Stimulated activated CD4-positive, alpha-beta T cell treated with anti-CD3 and anti-CD28 coated beads, TNF-alpha, amount 100 ng/mL, for 24 hours (primary cell): ENCODE measurements at places on chromosomes 11 and 22.

DNA sequence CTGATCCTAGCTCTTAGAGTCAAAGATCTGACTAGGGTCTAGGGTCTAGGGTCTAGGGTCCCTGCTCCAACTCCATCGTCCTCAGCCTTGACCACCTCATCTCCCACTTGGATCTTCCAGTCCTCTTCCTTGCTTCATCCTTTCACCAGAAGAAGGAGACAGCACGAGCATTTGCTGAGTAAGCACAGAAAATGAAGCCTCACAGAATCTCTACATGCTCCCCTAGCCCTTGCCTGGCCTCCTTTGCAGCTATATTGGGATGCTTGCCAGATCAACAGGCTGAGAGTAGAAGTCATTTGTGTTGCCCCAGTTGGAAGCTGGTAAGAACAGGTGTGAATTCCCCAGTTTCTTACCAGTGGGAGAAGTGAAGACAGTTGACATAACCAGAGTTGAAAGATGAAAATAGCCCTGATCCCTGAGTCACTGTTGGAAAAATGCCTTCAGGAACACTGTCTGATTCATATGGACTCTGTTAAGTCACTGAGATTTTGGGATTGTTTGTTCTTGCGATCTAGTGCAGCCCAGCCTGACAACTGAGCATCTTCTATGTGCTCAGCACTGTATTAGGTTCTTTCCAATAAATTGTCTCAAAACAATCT is 552.5 kb downstream of the INSC start:
- no peak for DNase-seq

GRCh38 chr11:69263736-69264052 is 30.3 kb upstream of the MYEOV start:
- no peak for DNase-seq

DNA sequence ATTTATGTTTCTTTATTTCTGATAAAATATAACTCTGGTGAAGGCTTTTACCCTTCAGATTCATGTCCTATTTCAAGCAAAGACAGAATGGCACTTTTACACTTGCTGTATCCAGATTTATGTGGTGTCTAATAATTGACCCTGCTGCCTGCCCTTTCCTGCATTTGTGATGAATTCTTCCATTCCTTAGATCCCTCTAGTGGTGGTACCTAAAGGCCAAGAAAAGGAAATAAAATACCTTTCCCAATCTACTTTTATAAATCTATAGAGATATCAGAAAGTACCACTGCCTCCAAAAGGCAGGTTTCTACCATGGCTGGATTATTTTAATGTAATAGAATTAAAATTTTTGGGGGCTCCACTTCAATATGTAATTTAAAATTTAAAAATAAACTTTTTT is 34.2 kb downstream of the CCDC81 start:
- DNase-seq: no peak

DNA sequence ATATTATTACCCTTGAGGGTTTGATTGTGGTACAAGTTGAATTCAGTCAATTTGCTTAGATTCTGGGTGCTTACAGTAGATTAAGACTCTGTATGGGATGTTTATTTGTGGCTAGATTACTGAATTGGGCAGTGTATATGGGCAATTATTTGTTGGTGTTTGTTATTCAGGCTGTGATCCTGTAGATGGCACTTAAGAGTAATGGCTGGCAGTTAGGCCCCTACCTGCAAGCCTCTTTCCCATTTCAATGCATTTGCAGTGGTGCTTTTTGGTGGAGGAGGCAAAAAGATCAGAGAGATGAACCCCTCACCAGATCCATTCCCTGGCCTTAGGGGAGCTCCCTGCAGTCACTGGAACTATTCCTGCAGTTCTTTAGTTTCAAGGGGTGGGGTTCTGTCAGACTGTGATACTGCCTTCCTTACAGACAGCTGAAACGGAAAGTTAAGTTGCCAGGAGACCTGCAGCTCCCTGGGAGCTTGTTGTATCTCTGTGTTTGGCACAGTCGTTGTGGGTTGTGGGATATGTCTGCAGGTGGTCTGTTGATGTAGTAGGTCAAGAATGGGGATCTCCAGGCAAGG is 199.5 kb downstream of the AASDHPPT start:
- DNase-seq: no peak

- no peak for DNase-seq
Measured at GRCh38 chr11:125685228-125685627, 4.6 kb upstream of the ACRV1 start.

DNA sequence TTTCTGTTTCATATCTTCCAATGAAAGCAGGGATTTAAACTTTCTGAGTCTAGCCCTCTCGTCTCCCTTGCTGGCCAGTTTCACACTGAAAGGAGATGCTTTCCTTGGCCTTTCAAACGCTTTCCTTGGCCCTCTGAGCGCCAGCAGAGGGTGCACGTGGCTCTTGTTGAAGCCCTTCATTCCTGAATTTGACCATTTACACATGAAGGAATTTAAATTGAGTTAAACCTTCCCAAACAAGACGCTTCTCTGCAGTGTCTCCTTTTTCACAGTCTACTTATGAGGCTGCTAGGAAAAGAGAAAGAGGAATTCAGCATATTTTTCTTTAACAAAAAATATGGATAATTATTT is 21.6 kb downstream of the NNMT start:
- no peak for DNase-seq

GRCh38 chr11:1867381-1867780 is 14.5 kb downstream of the LSP1 start:
- no peak for DNase-seq

DNA sequence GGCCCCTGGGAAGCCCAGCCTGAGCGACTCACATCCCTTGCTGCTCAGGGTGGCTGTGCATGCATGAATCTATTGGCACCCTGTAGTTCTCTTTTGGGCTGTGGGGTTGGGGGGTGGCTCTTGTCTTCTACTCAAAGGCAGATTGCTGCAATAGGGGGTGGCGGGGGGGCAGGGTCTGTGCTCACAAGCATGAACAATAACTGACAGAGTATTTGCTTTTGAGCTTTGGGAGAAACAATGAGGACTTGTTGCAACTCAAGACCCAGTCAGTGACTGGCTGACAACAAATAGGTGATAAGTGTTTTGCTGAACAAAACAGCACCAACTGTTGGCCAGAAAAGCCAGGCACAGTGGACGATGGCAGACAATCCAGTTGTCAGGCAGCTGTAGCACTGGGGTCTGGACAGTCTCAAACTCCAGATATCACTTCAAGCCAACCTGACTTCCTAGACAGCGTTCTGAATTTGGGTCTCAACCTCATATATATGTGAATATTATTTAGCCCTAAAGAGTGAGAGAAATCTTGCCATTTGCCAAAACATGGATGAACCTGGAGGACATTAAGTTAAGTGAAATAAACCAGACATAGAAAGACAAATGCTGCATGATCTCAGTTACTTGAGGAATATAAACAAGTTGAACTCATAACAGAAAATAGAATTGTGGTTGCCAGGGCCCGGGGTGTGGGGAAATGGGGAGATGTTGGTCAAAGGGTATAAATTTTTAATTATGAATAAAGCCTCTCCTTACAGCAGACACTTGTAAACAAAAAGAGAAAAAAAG is 61.7 kb downstream of the ME3 start:
- no peak for DNase-seq

- DNase-seq: no peak
Measured at GRCh38 chr11:95327273-95327948, 96.4 kb upstream of the SESN3 start.

DNA sequence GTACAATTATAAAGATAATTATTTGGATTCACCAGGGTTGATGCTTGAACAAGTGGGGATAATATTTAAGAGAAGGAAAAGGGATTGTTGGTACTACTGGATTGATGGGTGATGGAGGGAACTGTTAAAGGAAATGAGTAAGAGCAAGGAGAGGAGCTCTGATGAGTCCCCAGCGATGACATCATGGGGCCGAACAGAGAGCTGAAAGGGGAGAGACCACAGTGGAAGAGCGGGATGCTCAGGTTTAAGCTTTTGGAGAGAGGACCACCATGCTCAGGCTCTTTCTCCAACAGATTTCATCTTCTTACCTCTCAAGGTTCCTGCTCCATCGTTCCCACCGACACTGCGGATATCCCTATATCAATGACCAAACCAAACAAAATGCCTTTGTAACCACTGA is 568.7 kb downstream of the ETS1 start:
- no peak for DNase-seq

- DNase-seq: no peak
Measured at GRCh38 chr11:843086-843734, 558 bp downstream of the TSPAN4 start.

DNA sequence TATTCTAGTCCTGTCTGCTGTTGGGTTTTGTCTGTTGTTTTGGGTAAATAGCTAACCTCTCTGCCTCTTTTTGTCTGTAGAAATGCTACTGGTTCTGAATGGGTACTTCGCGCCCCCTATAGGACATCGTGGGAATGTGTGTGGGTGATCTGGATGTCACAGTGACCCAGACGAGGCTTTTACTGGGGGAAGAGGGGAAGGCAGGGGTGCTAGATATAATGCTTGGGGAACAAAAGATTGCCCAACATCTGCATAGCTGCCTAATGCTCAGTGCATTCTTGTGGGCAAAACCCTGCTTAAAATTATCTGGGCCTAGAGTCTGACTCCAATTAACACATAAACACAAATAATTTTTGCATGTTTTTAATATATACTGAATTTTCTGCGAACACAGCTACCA is 57.7 kb downstream of the BMAL1 start:
- peak; percentile 69 for DNase-seq

GRCh38 chr11:70173018-70173417 is 30.1 kb upstream of the FADD start:
- DNase-seq: no peak

DNA sequence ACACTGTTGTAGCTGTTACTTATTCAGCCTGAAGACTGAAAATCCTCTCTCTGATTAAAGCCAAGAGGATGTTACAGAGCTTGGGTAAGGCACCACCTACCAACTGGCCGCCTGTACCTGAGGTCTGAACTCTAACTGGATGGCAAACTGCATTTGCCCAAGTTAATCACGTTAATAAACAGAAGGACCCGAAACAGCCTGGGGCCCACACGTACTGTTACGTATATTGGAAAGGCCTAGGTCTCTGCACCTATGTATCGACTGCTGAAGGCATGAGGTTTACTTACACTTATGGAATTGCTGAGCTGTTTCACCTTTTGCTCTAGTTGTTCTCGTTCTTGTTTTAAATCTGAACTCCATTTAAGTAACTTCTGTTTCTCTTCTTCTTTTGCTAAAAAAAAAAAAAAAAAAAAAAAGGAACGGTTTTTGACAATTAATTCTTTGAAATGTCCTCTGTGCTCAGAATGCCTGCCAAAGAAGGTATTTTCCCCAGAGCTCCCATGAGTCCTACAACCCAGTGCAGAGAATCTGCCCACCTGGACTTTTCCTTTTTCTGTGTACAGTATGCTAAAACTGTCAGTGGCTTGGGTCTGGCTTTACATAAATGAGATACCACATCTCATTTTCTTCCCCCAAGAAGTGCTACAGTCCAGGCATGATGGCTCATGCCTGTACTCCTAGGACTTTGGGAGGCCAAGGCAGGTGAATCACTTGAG is 13.1 kb downstream of the LARGE2 start:
- DNase-seq: no peak

GRCh38 chr11:6402061-6402470 is 11.8 kb downstream of the SMPD1 start:
- DNase-seq: no peak

GRCh38 chr11:36123336-36124101 is 165.7 kb downstream of the COMMD9 start:
- no peak for DNase-seq

- no peak for DNase-seq
Measured at GRCh38 chr11:114972105-114972504, 293.8 kb downstream of the NXPE2 start.

- no peak for DNase-seq
Measured at GRCh38 chr22:38230108-38230825, 28.5 kb downstream of the MAFF start.

GRCh38 chr11:32094923-32095322 is 4.0 kb downstream of the RCN1 start:
- no peak for DNase-seq

GRCh38 chr11:9760193-9760575 is 96.3 kb downstream of the SWAP70 start:
- no peak for DNase-seq

- DNase-seq: no peak
Measured at GRCh38 chr11:46075928-46076327, 45.3 kb downstream of the PHF21A start.

DNA sequence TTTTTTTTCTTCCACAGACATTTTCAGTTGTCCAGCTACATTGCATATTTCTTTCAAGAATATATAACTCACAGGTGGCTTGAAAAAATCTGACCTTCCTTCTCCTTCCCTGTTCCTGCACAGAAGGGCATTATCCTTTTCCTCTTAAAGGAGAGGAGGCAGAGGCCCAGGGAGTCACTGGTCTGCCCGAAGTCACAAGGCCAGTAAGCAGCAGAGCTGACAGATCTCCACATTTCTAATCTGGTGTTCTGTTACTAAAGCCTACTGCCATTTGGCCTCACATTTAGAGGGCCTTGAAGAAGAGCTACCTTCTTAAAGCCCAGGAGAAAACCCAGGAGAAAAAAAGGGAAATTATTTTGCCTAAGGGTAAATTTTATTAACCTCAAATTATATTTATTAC is 12.3 kb downstream of the ENDOD1 start:
- no peak for DNase-seq

DNA sequence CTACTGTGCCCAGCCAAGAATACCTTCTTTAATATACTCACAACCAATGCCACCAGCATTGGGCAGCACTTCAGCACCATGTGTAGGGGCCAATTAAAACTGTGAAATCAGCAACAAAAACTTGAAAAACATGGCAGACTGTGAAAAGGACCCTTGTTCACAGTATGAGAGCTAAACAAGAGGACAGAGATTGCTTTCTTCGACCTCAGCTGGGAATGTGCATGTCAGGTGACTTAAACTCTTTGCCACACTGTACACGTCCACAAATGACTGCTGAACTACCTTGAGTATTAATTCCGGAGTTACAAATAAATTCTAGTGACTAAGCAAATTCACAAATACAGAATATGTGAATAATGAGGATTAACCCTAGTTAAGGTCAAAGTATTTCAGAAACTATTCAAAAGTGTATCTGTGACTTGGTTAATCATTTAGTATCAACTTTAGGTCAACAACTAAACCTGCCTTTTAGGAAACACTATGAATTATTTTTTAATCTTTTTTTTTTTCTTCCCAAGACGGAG is 33.0 kb downstream of the DDX6 start:
- DNase-seq: no peak

- DNase-seq: no peak
Measured at GRCh38 chr11:41245704-41246398, 213.6 kb downstream of the LRRC4C start.

GRCh38 chr11:116232364-116232828 is 540.4 kb downstream of the BUD13 start:
- DNase-seq: no peak

- no peak for DNase-seq
Measured at GRCh38 chr11:100963375-100963774, 166.2 kb downstream of the PGR start.
